NCI-H774 (cell line): ENCODE measurements at places on chromosomes 12 and 14.

GRCh38 chr14:90275458-90275814 is 19.1 kb downstream of the PSMC1 start:
- no peak for DNase-seq

GRCh38 chr14:20530771-20531571 is 25.6 kb downstream of the RNASE10 start:
- peak; percentile 15 for DNase-seq

DNA sequence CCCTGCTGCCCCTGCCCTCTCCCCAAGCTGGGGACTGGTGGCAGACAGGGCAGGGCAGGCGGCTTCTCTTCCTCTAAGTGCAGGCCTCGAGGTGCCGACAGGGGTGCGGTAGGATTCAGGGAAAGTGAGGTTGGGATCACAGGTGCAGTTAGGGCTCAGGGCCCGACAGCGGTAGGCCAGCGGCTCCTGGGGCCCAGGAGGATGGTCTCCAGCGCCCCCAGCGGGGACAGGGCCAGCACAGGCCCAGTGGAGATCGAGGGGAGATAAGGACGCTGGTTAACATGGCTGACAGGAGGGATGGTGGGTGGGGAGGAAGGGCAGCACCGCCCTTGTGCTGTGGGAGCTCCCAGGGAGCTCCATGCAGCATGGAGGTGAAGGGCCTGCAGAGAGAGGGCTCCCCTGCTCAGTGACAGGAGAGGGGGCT is 935 bp upstream of the CRIP1 start:
- peak; percentile 27 for DNase-seq

- peak; percentile 60 for DNase-seq
Observed at GRCh38 chr12:119178544-119179334, at the start of gene HSPB8. TSS of gene HSPB8 (plus strand) at chr12:119178931. CDS start at chr12:119179313, 382 bp downstream.

DNA sequence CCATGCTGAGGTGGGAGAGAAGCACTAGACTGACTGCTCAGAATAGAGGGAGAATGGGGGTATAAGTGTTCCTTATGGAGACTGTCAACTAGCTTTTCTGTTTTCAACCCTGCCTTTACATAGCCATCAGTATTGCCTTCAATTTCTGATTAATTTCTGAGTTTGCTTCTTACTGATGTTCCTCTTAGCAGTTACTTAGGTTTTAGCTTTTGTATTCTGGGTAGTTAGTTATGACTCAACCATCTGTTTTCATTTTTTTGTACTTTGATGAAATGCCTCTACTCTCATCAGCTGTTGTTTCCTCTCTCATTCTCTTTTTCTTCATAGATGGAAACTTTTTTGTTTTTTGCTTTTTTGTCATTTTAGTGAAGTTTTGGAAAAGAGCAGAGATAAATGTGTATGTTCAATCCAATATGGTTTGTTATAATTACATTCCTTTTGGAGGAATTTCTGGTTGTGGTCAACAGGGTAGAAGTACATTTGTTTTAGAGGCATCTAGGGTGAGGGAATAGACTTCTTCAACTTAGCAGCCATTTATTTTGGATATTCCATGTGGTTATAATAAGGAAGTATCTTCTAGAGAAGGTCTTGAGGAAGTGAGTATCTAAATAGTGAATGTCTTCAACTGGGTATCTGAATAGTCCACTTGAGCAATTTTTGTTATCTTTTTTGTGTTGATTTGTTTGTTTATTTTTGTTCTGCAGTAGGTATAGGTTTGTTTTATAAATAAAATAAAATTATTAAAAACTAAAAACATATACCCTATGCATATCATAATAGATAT is 29.6 kb downstream of the PMCH start:
- no peak for DNase-seq

DNA sequence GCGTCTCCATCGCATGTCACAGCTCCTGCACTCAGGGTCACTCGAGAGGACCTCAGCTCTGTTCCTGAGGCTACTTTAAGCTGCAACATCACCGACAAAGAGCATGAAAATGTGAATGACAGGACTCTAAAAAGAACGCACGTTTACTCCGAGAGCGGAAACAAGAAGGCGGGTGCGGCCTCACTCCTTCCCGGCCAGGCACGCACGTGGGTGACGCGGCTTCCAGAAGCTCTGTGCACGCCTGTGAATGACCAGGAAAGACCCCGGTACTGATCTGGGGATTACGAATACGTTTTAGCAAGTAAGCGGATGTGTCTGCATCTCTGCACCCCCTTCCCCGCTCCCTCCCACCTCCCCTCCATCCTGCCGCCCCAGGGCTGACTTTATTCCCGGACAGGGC is 15.2 kb upstream of the GALNT9 start:
- no peak for DNase-seq

- no peak for DNase-seq
Observed at GRCh38 chr12:84356224-84356623, 556.4 kb downstream of the SLC6A15 start.

DNA sequence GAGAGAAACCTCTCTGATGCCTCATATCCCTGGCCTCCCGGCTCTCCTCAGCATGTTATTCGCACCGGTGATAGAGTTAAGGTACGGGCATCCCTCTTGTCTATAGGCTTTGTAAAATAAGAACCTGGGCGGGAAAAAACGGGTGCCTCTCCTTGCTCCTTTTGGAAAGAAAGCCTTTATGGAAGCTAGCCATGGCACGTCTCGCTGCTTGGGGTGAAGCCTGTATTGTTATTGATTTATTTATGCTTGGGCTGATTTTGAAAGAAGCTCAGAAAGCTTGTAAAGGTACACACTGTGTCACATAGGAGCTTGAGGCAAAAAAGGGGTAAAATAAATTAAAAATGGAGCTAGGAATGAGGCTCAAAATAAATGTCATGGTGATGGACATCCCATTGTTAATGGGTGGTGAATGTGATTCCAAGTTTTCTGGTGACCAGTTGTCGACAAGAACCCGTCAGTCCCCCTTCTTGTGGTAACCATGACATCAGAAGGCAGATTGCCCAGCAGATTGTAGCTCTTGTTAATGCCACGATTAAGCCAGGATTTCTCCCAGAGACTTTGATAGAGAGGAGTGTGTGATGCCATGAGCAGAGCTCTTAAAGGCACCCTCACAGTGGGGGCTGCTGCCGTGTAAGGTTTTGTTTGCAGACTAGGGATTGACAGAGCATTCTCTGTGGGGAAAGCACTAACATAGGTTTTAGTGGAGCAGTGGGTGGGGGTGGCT is 50.4 kb upstream of the ASPG start:
- DNase-seq: no peak

DNA sequence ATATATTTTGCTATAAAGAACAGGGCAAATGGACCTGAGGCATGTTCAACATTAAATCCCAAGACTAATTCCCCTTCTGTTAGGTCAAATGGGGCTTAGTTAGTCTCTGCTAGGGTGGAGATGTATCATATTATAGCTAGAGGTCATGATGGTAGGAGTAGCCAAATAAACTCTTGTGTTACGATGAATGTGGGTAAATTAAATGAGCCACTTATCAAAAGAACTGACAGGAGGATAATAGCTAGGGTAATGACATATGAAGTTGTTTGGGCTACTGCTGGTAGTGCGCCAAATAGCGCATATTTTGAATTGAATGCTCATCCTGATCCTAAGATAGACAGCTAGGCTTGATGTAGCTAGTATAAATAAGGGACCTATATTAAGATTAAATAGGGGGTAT is 445.0 kb downstream of the GXYLT1 start:
- no peak for DNase-seq

DNA sequence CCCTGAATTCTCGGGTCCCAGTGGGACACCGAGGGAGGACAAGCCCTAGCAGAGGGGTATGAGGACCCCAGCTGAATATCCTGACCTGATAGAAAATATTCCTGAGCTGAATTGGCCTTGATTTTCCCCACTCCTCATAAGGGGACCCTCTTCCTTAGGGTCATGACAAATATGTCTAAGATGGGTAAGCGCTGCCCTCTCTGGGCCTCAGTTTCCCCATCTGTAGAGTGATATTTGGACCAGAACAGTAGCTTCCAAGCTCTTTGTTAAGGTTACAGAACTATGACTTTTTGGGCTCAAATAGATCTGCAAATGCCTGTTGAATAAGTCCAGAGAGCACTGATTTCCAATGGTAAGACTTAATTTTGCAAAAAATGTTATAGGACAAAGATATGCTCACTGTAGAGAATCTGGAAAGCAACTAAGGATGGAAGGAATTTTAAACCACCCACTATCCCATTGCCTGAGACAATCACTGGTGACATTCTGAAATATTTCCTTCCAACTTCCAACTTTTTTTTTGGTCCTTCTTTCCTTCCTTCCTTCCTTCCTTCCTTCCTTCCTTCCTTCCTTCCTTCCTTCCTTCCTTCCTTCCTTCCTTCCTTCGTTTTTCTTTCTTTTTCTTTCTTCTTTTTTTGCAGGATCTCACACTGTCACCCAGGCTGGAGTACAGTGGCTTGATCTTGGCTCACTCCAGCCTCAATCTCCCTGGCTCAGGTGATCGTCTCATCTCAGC is 32.0 kb downstream of the MYL2 start:
- no peak for DNase-seq

DNA sequence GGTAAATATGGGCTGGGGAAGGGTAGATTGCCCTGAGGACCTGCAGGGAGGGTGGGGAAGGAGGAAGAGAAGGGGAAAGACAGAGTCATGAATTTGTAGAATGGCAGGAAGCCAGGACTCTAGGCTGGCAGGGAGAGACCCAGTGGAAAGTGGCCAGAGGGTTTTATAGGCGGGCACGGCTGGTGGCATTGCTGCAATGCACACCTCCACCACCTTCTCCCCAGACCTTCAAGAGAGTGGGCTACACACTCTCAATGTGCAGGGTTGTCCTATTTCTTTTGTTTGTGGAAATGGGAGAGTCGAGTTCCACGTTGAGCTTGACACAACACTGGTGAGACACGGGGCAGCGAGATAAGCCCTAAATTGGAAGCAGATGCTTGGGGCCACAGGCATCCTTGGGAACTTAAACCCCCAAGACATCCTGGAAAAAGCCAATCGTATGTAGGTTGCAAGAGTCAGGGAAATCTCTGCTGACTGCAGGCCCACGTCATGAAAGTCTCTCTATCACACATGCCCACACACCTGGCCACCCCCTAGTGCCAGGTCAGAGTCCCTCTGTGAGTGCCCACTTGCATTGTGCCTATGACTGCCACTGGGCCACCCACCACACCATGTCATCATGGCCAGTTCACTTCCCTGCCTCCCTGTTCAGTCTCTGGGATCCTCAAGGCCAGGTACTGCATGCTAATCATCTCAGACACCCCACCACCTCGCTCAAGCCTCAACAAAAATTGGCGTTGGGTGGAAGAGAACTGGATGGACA is 38.0 kb upstream of the BDKRB2 start:
- DNase-seq: no peak

DNA sequence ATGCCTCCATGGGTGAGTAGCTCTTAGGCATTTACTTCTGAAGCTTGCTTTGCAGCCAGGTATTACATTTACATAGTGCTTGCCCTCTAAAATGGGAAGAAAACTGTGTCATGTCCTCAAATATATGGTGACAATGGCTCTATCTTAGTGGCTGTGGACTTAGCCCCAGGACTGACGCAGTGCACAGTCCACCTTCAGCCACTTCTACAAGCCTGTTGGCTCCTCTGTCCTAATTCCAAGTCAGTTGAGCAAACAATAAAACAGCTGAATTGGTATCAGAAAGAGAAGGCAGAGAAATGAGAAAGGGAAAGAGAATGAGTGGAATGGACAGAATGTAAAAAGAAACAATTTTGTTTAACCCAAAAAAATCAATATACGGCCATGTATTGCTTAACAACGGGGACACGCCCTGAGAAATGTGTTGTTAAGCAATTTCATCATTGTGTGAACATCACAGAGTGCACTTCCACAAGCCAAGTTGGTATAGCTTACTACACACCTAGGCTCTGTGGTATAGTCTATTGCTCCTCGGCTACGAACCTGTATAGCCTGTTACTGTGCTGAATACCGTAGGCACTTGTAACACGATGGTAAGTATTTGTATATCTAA is 93.5 kb downstream of the GRIN2B start:
- DNase-seq: no peak

- peak; percentile 32 for DNase-seq
Observed at GRCh38 chr14:34013721-34014060, 62.8 kb upstream of the EGLN3 start.

DNA sequence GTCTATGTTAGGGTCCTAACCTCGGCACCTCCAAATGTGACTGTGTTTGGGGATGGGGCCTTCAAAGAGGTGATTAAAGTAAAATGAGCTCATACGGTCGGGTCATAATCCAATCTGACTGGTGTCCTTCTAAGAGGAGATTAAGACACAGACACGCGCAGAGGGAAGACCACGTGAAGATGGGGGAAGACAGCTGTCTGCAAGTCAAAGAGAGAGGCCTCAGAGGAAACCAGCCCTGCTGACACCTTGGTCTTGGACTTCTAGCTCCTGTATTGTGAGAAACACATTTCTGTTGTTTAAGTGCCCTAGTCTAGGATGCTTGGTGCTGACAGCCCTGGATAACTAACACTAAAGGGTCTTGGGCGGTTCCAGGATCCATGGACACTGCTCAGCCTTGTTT is 109.6 kb downstream of the DICER1 start:
- no peak for DNase-seq

DNA sequence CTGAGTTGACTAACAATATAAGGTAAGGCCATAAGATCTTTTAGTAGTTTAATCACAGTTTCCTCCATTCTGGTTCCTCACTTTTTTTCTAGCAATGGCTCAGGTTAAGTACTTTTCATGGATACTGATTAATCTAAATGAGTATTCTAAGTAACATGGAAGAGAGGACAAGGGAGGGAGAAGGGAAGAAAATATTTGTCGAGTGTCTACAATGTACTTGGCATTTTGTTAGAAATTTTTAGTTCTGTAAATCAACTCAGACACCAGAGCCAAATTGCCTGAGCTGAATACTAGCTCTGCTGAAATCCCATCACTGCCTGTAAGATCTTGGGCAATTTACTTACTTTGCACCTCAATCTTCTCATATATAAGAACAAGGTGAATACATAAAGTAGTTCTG is 20.2 kb downstream of the RERG start:
- DNase-seq: no peak

DNA sequence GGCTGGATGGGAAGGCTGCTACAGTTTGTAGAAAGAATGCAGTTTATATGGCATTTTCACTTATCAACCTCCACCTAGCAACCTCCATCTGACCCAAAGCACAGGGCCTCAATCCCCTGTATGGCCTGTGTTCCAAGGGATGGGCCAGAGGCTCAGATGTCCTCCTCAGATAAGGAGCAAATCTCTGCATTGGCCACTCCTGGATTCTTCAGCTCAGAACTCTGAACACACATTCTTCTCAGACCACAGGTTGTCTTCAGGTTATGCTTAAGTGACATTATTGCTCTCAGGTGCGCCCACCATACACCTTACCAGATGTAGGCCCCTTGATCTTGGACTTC is 47.9 kb upstream of the JDP2 start:
- DNase-seq: no peak

DNA sequence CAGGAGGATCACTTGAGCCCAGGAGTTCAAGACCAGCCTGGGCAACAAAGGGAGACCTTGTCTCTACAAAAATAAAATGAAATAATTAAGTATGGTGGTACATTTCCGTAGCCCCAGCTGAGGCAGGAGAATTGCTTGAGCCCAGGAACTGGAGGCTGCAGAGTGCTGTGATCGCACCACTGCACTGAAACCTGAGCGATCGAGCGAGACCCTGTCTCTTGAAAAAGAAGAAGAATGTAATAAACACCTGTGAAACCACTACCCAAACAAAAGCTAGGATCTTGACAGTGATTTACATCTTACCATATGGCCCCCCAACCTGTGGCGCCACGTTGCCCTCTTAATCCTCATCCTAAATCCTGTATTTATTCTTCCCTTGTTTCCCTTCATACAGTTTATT is 5.7 kb upstream of the DTX1 start:
- DNase-seq: no peak
